ENCODE measurements at places on chromosomes 13 and 19.

DNA sequence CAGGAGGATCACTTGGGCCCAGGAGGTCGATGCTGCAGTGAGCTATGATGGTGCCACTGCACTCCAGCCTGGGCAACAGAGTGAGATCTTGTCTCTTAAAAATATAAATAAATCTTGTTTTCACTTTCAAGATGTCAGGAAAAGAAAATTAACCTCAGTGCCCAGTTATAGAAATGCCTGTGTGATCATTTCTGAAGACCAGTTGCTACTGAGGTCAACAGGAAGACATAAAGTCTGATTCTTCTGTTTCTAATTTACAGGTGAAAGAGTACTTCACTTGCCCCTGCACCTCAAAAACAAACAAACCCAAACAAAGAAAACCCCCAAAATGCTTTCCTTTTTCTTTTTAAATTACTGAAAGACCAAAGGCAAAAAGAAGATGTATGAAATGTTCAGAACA is 174.3 kb upstream of the NBEA start:
- no peak for DNase-seq

DNA sequence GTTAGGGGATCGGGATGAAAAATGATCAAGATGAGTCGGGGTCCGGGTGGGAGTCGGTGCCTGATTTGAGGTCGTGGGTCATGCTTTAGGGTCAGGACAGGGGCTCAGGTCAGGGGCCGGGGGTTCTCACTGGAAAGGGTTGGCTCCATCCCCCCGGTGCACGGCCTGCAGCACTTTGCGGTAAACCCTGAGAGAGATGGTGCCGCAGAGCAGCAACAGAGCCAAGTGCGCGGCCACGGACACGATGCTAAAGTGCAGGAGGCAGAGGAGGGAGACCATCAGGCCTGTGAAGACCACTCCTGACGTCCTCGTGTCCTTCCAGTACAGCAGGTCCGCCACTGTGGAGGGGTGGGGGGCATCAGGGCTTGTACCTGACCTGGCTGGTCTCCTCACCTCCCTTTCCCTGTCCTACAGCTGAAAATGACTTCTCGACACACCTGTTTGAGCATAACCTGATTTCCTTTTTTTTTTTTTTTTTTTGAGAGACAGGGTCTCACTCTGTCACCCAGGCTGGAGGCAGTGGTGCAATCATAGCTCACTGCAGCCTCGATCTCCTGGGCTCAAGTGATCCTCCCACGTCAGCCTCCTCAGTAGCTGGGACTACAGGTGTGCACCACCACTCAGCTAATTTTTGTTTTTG is 7.5 kb downstream of the RTN2 start:
- no peak for DNase-seq

DNA sequence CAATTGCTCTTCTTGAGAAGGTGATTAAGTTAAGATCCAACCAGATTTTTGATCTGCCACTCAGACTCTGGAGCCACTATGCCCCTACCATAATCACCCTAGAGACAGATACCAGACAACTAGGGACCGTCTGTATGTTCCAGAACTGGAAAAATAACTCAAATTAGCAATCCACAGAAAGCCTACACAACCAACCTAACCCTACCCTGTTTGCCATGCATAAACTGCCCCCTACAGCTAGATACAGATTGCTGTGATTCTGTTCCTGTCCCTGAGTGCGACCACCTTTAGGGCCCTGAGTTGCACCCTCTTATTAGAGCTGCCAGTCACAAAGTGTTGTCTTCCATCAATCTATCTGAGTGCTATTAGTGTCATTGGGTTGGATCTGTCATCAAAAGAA is 929.8 kb upstream of the SLITRK1 start:
- DNase-seq: no peak

- DNase-seq: no peak
Observed at GRCh38 chr19:34666958-34667265, 10.0 kb downstream of the SCGB2B2 start.

- no peak for DNase-seq
Observed at GRCh38 chr19:46863818-46864629, 3.2 kb downstream of the ARHGAP35 start.

DNA sequence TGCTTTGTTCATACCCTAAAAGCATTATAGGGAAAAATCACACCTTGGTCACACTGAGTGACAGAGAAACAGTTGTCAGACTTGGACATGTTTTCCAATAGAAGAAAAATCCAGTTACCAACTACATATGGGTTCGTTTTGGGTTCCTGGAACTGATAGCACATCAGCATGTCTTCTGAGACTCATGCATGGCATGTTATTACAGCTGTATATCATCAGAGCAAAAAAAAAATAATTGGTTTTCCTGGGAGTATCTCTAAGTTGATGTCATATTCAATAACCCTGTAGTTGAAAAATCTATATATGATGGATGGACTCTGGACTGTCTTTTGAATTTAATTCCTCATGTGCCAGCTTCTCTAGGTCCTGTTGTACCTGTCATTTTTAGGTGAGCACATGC is 211.6 kb downstream of the DNAJC15 start:
- DNase-seq: no peak

DNA sequence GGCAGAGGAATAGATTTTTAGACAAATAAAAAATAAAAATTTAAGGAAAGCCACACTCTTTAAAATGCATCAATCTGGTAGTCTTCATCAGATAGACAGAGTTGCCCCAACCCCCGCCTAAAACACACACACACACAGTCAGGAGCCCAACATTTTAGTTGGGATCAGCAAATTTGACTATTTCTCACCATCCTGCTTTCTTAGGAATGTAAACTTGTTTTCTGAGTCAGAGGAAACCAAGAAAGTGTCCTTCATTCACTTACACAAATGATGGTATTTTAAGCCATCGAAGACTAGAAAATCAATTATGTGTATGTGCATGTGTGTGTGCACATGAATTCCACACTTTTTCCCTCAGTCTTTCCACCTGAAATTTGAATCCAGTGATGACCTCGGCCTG is 1657.5 kb downstream of the SLITRK1 start:
- DNase-seq: no peak

- DNase-seq: no peak
Observed at GRCh38 chr13:63449550-63449949, 2033.9 kb upstream of the PCDH20 start.

DNA sequence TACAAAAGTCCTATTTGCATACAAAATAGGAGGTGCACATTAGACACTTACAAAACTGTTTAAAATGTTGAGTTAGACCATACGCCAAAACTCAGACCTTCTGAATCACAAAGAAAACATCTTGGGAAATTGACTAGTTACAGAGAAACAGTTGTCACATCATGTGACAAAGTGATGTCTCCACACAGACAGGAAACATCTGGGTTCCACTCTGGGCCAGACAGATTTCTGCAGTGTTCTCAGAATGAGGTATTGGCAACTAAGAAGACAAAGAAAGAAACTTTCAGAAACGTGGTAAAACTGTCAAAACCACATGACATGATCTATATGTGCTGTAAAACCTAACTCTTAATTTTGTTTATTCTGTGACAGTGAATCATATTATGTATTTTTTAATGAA is 6.7 kb downstream of the ZNF793 start:
- no peak for DNase-seq

DNA sequence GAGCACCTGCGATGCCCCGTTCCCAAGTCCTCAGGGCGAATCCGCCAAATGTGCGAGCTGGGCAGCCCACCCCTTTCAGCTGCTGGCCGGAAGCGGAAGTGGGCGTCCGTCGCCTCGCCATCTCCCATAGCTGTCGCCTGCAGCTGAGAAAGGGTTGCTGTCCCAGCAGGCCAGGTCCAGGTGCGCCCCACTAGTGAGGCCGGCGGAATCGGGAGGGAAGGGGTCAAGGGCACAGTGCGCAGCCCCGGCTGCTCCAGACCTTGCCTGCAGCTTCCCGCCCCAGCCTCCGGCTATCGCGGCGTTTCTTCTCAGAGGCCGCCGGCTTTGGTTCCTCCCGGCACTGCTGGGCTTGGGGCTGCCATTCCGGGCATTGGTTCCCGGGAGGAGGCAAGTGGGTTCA is at the start of gene ZNF177:
Gene ZNF177 (plus strand): TSS at position 109 of the 400 bp plus-strand sequence. CDS start 15,299 bp downstream, outside the sequence.
- no peak for DNase-seq

- no peak for DNase-seq
Observed at GRCh38 chr13:79389026-79389425, 17.0 kb downstream of the RBM26 start.
